ENCODE measurements at places on chromosomes 6 and 20.

DNA sequence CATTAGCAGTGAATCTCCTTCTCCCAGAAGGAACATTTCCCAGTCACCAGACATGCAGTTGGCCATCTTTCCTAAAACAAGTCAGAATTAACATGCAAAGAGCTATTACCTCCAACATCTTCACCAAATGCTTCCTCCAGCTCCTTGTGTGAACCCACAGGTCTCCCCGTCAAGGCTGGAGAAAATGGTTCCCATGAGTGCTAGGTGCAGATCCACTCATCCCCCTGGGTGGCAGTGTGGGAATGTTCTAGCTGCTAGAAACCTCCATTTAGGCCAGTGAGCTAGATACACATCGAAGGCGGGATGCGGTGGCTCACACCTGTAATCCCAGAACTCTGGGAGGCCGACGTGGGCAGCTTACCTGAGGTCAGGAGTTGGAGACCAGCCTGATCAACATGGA is 603.9 kb upstream of the SLC35B3 start:
- no peak for DNase-seq

- no peak for DNase-seq
These were observed 26.0 kb upstream of the KIF16B start for GRCh38 chr20:16599257-16599656.

GRCh38 chr6:139983555-139984276 is 609.3 kb upstream of the CITED2 start:
- DNase-seq, result no peak

DNA sequence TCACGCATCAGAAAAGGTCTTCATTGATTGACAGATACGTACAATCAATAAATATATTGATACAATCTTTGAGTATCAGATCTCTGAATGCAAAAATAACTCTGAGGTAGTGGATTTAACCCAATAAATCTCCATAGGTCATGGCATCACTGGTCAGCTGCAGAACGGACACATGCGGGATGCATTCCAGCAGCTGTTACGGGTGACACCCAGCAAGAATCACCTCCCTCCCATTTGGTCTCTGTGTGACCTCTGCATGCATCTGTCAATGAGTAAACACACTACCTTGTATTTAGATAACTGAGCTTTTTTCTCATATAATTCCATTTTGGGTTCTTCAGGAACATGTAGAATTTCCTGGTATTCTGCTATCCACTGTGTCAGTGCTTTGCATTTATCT is 285.4 kb downstream of the SYNE1 start:
- no peak for DNase-seq

DNA sequence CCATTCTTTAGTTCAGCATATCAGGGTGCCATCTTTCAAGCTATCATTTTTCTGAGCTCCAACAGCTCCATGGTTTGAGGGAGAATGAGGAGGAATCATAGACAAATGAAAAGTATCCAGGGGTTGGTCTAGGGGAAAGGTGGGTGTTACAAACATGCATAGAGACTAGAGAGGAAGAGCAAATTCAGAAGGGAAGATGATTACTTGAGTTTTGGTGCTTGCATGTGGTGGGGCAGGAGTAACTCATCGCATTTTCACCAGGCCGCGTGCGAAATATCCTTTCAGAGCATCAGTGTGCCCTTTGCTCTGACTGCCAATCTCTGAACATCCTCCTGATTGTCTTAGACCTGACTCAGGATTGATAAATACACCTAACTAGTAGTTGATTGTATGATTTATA is 7.7 kb upstream of the BICRAL start:
- no peak for DNase-seq

- no peak for DNase-seq
These were observed 42.0 kb upstream of the KCNQ5 start for GRCh38 chr6:72579865-72580264.
